ENCODE measurements at places on chromosomes 16 and 17. TPM values are rescaled to one million over a fixed set of nuclear protein-coding genes. Genes with fewer than 3 reads are reported as not detected.

SLC5A2 gene
- total RNA-seq: not detected

NOS2 gene
- total RNA-seq: 0.07 TPM

LDHD gene
- 0.12 TPM for total RNA-seq

FBXO39 gene
- total RNA-seq: not detected

STX4 gene
- 19.5 TPM for total RNA-seq

IRX5 gene
- total RNA-seq: 15.3 TPM

ARSG gene
- 1.5 TPM for total RNA-seq

WNT3 gene
- total RNA-seq: 1.6 TPM

P3H4 gene
- total RNA-seq: 55.5 TPM

PIPOX gene
- total RNA-seq: not detected

EFTUD2 gene
- total RNA-seq: 129 TPM

CES3 gene
- total RNA-seq: not detected

KRT40 gene
- total RNA-seq: not detected

GJD3 gene
- not detected for total RNA-seq

P2RX1 gene
- total RNA-seq: not detected

PIP4K2B gene
- 39.0 TPM for total RNA-seq

CHRNE gene
- not detected for total RNA-seq

KRT24 gene
- total RNA-seq: not detected

WSB1 gene
- 68.5 TPM for total RNA-seq

OTOP2 gene
- total RNA-seq: not detected

HSD11B2 gene
- total RNA-seq: 2.2 TPM

MT3 gene
- 5.1 TPM for total RNA-seq

ABCA10 gene
- total RNA-seq: under 0.01 TPM

RAB40B gene
- total RNA-seq: 4.1 TPM

SPN gene
- 0.43 TPM for total RNA-seq

PPP1R1B gene
- total RNA-seq: not detected

P2RX5 gene
- total RNA-seq: 4.8 TPM

MT4 gene
- not detected for total RNA-seq

GUCY2D gene
- not detected for total RNA-seq

MFAP4 gene
- total RNA-seq: not detected

CA7 gene
- total RNA-seq: not detected

SPSB3 gene
- 57.9 TPM for total RNA-seq

PALB2 gene
- total RNA-seq: 13.4 TPM

CMIP gene
- total RNA-seq: 13.6 TPM

CEP131 gene
- total RNA-seq: 28.7 TPM

TOP2A gene
- total RNA-seq: 206 TPM

HIC1 gene
- total RNA-seq: 4.1 TPM

BICDL2 gene
- 4.6 TPM for total RNA-seq

WNT9B gene
- total RNA-seq: not detected

PARN gene
- total RNA-seq: 16.4 TPM

TBC1D3K gene
- total RNA-seq: not detected

C1QL1 gene
- 0.22 TPM for total RNA-seq

TMEM238L gene
- not detected for total RNA-seq

TGFB1I1 gene
- total RNA-seq: 56.8 TPM

NPIPA5 gene
- 2.1 TPM for total RNA-seq

MPO gene
- total RNA-seq: not detected

Measured in epithelial cell of proximal tubule (primary cell).